Stimulated activated effector memory CD8-positive, alpha-beta T cell treated with anti-CD3 and anti-CD28 coated beads, Interleukin-12 subunit alpha, Interleukin-12 subunit beta, amount 100 ng/mL, for 72 hours (primary cell): ENCODE measurements at places on chromosomes 3 and 15.

DNA sequence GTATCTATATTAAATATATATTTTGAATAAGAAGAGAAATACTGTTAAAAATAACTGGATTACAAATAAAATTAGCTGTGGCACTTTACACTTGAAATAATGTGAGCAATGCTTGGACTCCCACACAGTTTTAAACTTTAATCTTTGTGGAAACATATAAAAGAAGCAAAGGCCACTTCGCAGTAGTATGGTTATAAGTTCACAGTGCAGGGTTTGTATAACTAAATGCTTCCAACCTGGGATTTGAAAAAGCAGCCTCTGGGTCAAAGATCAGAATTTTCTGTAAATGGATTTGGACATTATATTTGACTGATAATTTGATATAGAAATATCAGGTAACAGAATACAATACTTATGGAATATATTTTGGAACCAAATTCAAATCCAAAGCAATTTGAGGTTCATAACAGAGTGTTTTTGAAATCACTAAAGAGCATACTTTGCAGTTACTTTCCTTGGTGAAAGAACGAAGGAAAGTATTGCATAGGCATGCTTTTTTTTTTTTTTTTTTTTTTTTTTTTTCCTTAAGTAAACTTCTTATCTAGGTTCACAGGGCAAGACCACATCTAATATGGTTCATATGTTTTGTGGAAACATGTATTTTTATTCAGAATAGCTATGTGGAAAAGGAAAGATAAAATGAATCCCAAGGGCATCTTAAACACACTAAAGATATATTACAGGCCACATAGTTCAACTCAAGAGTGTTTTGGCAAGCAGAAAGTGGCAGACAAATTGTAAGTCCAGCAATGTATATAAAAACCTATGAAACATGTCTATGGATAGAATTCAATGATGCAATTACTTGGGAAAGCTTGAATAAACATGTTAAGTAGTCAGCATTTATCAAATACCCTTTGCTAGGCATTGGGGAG lies 47.1 kb upstream of the SGO1 start:
- DNase-seq: no peak

DNA sequence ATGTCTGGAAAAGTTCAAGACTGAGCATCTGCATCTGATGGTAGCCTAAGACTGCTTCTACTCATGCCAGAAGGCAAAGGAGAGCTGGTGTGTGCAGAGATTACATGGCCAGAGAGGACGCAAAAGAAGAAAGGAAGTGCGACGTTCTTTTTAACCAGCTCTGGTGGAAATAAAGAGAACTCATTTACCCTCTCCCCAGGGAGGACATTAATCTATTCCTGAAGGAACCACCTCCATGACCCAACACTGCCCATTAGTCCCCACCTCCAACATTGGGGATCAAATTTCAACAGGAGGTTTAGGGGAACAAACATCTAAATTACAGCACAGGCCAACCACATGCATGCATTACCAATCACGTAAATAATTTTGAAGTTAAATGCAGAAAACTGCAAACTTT lies 1.5 kb upstream of the NCK1 start:
- no peak for DNase-seq

DNA sequence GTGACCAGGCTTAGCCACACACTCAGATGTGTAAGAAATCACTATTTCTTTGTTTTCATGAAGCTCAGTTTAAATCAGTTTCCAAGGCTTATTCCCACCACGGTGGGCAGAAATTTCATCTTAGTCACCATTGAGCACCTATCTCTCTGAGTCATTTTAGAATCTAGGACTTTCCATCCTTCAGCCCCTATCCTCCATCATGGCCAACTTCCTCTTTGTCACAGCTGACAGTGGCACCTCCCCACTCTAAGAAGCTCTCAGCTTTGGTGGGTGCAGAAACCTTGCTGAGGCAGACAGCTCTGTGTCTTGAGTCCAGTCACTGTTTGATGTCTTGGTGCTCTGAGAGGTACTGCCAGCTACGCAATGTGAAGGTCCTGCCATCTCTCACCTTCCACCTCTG lies 32.9 kb downstream of the SNTN start:
- DNase-seq: no peak

GRCh38 chr3:3200632-3201212 lies 21.2 kb upstream of the CRBN start:
- DNase-seq: no peak

DNA sequence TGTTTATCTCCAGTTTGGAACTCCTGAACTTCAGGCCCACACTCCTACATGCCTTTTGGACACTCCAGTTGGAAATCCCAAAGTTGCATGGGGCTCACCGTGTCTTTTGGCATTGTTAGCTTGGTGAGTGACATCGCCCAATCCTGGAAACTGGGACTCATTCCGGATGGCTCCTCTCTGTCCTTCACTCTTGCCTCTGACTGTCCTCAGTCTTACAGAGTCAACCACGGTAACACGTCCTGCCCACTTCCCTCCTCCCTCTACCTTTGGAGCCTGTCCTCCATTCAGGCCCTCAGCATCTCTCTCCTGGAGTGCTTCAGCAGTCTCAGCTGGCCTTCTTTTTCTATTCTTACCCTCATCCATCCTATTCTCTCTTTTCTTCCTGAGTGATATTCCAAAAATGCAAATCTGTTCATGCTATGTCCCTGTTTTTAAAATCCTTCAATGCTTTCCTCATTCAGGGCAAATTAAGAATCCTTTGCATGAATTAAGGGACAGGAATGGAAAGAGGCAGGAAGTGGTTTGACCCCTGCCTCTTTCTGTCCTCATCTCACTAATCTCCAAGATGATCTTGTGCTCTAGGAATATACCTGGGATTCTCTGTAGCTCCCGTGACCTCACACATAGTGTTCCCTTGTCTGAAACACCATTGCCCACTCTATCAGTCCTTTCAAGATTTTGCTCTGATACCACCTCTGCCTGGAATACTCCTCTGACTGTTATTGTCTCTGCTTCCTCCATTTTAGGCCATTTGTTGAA lies 42.5 kb downstream of the LPP start:
- no peak for DNase-seq

DNA sequence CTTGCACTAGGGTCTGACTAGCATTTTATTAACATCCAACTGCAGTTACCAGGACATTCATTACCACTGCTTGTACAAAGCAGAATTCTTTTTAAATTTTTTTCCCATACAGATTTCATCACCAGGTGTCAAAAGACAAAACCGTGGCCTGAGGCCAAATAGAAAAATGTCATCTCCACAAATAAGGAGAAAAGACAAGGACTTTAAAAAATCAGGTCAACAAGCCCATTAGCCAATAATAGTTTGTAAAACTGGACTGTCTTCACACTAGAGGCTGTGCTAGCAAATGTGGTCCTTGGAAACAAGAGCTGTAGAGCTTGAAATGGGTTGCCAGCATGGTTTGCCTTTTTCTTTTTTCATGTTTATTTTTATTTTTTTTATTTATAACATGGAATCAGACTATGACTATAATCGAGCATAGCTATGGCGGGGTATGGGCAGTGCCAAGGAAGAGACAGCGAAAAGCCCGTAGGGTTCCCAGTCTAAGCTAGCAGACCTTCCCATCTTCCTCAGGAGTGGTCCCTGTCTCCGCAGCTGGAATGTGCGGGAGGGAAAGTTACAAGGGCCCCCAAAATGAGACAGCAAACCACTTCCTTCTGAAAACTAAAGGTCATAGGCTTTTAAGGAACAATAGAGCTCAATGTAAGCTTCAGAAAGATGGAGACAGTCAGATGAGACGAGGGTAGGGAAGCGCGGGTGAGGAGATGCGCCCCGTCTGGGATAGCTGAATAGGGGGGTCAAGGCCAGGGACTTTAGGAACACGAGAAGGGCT lies 1.5 kb downstream of the PTPN9 start:
- DNase-seq: peak; percentile 53

DNA sequence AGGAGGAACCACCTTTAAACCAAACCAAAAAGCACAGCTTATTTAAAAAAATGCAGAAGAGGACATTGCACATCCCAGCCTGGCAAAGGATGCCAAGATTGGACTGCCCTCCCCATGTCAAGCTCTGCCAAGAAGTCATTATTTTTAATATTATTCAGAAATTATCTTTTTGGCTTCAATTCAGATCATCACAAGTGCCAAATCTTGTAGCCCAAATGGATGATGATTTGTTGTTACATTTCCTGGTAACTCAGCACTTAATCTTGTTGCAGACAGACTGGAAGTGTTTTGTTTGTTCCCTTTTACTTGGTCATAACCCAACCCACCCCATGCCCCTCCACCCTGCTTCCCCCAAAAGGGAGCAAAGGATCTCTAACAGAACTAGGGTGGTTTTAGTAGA lies 28.1 kb upstream of the LXN start:
- DNase-seq: no peak

- no peak for DNase-seq
Observed at GRCh38 chr3:109973733-109974132, 636.4 kb upstream of the DPPA4 start.

GRCh38 chr3:173221010-173221409 lies 80.0 kb upstream of the SPATA16 start:
- no peak for DNase-seq

DNA sequence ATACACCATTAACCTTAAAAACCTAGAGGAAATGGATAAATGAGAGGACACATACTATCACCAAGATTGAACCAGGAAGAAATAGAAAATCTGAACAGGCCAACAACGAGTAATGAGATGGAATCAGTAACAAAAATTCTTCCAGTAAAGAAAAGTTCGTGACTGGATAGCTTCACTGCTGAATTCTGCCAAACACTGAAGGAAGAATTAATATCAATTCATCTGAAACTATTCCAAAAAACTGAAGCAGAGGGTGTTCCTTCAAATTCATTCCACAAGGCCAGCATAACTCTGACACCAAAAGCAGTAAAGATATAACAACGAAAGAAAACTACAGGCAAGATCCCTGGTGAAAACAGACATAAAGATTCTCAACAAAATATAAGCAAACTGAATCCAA lies 195.8 kb upstream of the GPR149 start:
- DNase-seq: no peak

DNA sequence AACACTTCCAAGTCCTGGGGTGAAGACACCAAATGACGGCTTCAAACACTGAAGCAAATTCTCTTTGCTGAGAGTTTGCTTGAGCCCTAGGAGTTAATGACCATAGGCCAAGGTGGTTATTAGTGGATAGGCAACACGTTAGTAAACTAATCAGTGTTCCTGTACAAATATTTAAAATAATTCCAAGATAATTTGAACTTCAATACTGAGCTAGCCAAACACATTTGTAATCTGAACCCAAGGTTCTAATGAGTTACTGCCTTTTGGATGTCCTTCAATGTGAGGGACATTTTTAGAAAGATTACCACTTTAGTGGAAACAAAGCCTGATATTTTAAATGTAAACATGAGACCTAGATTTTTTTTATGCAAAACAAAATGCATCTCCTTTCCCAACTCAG lies 94.6 kb downstream of the THRB start:
- no peak for DNase-seq

- DNase-seq: no peak
Observed at GRCh38 chr3:190671658-190672057, 157.8 kb downstream of the IL1RAP start.

- no peak for DNase-seq
Observed at GRCh38 chr3:187640569-187641059, 29.6 kb downstream of the SST start.

DNA sequence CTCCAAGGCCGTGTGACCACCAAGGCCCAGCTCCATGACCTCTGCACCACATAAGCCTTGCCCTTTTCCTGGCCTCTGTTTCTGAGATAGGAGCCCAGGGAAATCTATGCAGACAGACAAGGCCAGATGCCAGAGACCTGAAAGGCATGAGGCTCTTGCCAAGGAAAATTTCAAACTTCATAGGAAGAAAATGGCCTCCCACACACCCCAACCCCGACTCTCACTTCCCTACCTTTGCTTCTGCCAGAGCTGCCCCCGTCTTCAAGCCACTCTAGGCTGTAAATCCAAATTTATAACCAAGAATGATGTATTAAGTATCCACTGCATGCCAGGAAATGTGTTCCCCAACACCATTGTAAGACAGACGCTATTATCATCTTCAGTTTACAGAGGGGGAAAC lies 65.5 kb upstream of the HRH1 start:
- DNase-seq: no peak

GRCh38 chr3:27666708-27667107 lies 55.4 kb downstream of the EOMES start:
- DNase-seq: no peak

- no peak for DNase-seq
Observed at GRCh38 chr15:31156226-31156625, 54.7 kb upstream of the TRPM1 start.

- DNase-seq: no peak
Observed at GRCh38 chr3:126530171-126531050, 6.5 kb downstream of the CHST13 start.

- DNase-seq: no peak
Observed at GRCh38 chr3:29186131-29186599, 94.7 kb upstream of the RBMS3 start.

DNA sequence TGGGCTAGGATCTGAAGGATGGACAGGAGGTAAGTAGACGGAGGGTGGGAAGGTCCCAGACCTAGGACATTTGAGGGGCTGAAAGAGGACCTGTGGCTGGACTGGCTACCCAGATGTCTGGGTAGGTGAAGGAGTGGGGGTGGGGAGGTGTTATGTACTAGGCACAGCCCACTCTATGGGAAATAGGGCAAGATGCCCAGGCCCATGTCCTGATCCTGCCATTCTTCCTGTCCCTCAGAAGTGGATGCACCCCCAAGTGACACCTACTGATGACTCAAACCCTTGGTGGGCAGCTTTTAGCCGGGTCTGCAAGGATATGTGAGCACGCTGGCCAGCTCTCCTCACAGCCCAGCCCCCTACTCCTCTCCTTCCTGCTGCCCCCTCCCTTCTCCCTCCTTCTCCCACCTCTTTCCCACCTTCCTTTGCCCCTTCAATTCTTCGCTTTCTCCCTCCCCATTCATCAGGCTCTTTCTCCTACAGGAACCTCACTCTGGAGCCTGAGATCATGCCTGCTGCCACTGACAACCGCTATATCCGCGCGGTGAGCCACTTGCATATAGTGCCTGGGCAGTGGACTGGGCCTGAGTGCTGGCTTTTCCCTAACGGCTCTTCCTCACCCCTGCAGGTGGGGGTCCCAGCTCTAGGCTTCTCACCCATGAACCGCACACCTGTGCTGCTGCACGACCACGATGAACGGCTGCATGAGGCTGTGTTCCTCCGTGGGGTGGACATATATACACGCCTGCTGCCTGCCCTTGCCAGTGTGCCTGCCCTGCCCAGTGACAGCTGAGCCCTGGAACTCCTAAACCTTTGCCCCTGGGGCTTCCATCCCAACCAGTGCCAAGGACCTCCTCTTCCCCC lies 5.2 kb downstream of the ACY1 start:
- no peak for DNase-seq

GRCh38 chr15:47296881-47297280 lies 420.4 kb upstream of the SEMA6D start:
- no peak for DNase-seq

DNA sequence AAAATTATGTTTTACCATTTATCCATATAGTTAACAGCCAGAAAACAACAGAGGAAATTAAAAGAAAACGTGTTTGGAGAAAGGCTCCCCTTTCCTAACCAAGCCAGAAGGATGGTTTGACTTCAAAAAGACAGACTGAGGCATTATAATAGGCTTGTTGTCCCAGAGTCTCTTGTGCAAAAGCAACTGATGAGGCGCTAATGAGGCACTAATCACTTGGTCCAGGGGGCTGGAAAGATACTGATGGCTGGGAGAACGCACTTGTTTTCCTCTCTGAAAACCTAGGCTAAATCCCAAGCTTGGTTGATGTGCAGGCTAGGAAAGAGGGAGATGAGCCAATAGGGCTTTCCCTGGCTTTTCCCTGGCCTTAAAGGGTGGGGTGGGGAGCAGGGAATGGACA lies 389.6 kb downstream of the NTRK3 start:
- DNase-seq: no peak
